NCI-H187 treated with DMSO at 0.1 percent for 48 hours (cell line): ENCODE measurements at places on chromosomes 11 and 22.

- no peak for DNase-seq
These were observed 34.2 kb downstream of the ARHGAP8 start for GRCh38 chr22:44786610-44787009.

- no peak for DNase-seq
These were observed 49.2 kb downstream of the LIF start for GRCh38 chr22:30197389-30197788.

DNA sequence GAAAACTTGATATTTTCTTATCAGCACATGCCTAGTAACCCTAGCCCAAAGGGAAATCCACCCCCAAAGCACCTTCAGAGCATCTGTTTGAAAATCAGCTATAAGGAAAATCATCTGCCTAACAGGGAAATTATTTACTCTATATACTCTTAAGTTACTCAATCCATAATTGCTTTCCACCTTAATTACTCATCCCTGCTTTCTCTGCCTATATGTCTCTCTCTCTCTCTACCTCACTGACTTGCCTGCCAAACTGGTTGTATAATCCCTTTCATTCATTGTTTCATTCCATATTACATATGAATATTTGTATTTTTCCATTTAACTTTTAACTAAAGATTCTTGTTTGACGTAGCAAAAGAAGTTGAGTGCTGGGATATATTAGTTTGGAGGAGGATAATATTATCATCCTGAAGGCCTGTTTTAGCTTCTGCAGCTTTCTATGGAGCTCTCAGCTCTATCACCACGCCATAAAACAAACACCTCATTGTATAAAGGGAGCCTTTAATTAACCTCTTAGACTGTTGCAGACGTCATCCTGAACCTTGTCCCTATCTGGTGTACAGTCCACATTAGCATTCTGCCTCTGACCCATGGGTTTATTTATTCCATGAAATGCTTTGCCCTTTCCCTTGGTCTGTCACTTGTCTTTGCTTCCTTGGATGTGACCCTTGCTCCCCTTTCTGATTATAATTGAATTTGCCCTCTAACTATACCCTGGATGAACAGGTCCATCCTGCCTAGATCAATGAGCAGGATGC is 98.9 kb downstream of the INSC start:
- no peak for DNase-seq

DNA sequence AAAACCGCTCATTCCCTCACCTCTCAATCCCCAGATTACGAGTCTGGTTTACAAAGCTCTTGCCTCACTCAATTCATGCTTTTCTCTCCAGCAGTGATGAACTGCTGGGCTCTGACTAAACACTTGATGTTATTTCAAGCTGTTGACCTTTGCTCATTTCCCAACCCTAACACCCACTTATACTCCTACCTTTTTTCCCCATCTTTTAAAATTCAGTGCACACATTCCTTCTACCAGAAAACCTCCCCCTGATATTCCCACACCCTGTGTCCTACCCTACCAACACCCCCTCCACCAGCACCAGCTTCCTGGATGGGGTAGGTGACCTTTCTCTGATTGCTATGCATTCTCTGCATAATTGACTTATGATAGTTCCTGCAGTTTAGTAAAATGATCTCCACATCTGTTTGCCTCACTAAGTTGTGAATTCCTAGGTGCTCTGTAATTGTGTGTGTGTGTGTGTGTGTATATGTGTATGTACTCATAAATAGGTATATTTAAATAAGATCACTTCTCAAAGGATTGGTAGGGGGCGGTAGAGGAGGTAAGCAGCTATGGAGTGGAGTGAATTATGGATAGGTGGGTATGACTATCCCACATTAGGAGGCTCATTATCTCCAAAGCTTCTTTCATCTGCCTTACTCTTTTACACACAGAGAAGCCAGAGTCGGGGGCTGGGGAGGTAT is 842 bp downstream of the HEPACAM start:
- no peak for DNase-seq

- DNase-seq = no peak
These were observed 31.8 kb downstream of the FEZ1 start for GRCh38 chr11:125464270-125464662.

- DNase-seq = no peak
These were observed 28.2 kb upstream of the MGAT3 start for GRCh38 chr22:39428597-39429071.
